Thoracic aorta (tissue), 2 donors: ENCODE measurements at places on chromosomes 2 and 18. TPM values are rescaled to one million over a fixed set of nuclear protein-coding genes. Genes with fewer than 3 reads are reported as not detected.

GRCh38 chr2:25301453-25302352, 40.0 kb downstream of the DNMT3A start:
- no peak for DNase-seq

- DNase-seq, result no peak
Measured at GRCh38 chr2:191165176-191165643, 14.4 kb upstream of the STAT4 start.

- DNase-seq, result no peak
Measured at GRCh38 chr18:34809451-34810072, 99.5 kb downstream of the DTNA start.

- peak; percentile 36 for DNase-seq
Measured at GRCh38 chr2:216829533-216829932, 30.3 kb downstream of the TNP1 start.

- no peak for DNase-seq
Measured at GRCh38 chr18:31821545-31822171, 61.0 kb upstream of the SLC25A52 start.

E2F6 gene
- 4.2 TPM for total RNA-seq

DNA sequence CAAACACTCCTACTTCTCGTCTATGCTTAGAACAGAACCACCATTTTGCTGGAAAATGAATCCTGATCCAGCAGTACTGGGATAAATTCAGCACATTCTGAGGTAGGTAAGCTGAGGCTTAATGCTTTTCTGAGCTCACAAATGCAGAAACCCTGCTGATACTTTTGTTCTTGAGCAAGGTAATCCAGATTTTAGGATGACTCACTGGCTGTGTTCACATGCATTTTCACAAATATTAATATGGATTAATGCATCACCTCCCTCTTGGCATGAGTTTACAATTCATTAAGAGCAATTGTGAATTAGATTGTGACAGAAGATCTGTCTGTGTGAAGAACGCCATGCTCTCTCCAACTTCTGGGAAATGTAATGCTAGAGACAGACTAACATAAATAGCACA, 42.2 kb downstream of the RAD51AP2 start:
- DNase-seq, result no peak

DNA sequence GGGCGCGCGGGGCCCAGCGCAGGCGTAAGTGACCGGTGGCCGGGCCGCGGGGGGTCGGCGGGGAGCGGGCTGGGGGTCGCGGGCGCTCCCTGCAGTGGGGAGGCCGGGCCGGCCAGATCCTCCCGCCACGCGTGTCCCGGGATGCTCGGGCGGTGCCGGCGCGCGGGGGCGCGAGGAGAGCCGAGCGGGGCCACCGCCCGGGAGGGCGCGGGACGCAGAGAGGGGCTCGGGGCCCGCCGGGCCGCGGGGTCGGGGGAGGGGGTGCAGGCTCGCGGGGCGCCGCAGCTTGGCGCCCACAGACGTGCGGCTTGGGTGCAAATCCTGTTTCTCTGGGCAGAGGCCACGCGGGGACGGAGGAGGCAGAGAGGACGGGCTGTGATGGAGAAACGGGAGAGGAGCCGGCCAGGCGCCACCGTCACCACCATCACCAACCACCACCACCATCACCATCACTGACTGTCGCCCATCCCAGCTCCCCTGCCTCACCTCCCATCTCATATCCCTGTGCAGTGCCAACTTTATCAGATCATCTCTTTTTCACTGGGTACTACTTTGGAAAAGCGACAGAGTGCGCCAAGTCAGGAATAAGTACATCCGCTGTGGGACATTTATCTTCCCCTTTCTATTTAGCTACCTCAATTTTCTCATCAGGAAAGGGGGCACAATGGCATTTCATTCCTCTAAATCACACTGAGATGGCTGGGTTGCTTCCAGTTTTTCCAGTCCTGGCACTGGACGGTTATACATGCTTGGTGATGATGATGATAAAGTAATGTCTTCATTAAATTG, 97.2 kb upstream of the GPR45 start:
- no peak for DNase-seq

DNA sequence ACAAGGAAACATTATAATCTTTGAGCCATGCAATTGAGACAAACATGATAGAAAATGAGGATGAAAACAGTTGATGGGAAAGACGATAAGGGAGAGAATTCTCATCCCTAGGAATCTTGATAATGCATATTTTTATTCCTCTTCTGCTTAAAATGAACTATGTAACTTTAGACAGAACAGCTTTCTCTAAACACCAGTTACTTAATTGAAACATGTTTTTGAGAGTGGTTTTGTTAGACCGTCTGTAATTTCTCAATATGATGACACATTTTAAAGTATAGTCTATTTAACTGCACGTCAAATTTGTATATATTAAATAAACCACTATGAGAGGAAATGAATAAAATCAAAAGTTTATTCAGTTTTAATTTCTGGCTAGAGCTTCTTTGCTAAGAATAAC, 1453.9 kb upstream of the NXPH2 start:
- no peak for DNase-seq

DSEL gene
- total RNA-seq, result 38.5 TPM

GRCh38 chr2:54609647-54610046, 113.8 kb upstream of the EML6 start:
- DNase-seq, result no peak

GRCh38 chr18:47280121-47280520, 28.7 kb upstream of the SKOR2 start:
- DNase-seq, result no peak

DNA sequence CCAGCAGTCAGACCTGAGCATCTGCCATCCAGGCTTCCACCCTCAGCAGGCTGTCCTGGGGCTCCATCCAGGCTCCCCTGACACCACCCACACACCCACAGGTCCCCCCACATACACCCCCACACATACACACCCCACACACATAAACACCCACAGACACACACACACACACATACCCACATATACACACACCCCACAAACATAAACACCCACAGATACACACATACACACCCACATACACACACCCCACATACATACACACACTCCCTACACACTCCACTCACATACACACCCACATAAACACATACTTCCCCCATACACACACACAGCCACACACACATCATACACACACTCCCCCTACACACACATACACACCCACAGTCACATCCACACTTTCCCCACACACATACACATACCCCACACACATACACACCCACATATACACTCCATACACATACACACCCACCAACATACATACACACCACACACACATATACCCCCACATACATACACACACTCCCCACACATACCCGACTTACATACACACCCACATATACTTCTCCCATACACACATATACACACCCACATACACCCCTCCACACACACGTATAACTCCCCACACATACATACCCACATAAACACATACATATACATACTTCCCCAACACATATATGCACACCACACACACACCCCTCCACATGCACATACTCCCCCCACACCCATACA, 183.3 kb upstream of the ETAA1 start:
- DNase-seq, result no peak

DNA sequence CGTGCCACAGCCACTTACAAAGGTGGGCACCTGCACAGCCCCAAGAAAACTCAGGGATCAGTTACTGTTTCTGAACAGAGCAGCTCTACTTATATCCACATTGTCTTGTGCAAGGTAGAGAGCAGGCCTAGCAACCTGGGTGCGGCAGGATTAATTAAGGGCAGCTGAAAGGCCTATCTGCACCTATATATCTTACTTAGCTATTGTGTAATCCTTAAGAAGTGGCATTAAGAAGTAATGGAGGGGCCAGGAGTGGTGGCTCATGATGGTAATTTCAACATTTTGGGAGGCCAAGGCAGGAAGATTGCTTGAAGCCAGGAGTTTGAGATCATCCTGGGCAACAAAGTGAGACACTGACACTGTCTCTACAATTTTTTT, 12.8 kb upstream of the ARL5A start:
- no peak for DNase-seq

RIT2 gene
- not detected for total RNA-seq

DNA sequence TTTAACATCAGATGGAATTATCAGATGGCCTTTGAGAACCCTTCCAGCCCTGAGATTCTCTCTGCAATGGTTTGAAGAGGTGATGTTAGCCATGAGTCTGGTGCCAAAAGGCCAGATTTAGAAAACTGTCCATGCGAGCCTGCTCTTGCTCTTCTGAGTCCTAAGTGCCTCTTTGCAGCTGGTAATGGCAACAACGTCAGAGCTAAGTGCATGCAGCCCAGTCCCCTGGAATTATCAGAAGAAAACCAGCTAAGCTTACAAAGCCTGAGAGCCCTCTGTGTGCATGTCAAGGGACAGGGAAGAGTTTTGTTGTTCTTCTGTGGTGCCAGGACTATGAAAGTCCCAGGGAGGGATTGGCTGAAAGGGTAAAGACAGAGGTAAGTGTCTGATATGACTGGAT, 89.8 kb downstream of the LOXHD1 start:
- no peak for DNase-seq

DNA sequence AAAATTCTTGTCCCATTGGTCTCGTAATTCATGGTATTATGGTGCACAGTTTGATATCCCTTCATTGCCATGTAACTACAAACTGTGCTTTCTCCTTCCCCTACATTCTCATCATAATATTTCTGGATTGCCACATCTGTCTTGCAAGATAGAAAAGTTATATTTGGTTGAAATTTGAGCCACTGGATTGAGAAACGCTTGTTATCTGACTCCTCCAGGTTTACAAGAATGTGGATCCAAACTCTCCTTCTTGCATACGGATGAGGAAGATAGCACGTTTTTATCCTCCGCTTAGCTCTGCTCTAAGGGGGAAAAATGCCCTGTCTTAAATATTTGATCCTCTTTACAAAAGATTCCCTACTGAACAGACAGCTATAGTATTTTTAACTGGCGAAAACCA, 438.2 kb downstream of the TSN start:
- no peak for DNase-seq

- DNase-seq, result no peak
Measured at GRCh38 chr18:55522011-55522410, 66.0 kb downstream of the TCF4 start.

DNA sequence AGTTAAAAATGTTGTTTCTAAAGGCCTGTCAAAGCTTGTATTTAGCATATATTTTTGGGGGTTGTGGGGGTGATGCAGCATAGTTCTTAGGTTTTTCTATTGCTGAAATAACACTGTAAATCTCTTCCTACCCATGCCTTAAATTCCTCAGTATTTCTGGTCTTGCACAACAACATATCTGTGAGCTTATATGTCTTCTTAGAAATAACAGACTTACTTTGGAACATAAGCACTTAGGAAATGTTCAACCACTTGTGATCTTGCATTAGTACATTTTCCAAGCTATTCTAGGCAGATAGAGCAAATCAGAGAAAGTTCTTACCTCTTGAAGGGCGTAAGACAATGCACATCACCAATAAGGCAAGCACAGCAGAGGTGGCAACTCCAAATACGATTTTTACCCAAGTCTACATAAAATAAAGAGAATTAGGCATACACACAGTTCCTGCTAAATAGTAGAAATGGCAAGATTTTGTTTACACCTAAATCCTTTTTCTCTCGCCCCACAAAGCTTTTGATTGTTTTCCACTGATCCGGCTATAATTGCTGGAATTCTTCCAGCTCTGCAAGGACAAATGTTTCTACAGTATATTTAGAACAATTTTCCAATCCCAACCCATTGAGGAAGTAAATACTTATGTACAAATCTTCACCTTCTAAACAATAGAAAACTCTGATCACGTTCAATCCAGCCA, 512 bp downstream of the FAP start:
- no peak for DNase-seq
